ENCODE measurements at places on chromosomes 12 and 14. TPM values are rescaled to one million over a fixed set of nuclear protein-coding genes. Genes with fewer than 3 reads are reported as not detected.
A peak's percentile ranks its signal among the peaks of the same experiment; 100 is the strongest.

- no peak overlapping the region for H3K4me3 ChIP-seq
- peaks cover 1% of the 10 kb centered on the region for H3K36me3 ChIP-seq
- no peaks in the 10 kb centered on the region for H3K27me3 ChIP-seq
- no peak for DNase-seq
- no peaks in the 10 kb centered on the region for H3K4me1 ChIP-seq
Observed at GRCh38 chr12:122382919-122383350, 39.5 kb downstream of the CLIP1 start.

- H3K27me3 ChIP-seq = no peaks in the 10 kb centered on the region
- no peak overlapping the region for H3K27ac ChIP-seq
- H3K4me1 ChIP-seq = peaks cover 1% of the 10 kb centered on the region
- no peak for DNase-seq
- H3K4me3 ChIP-seq = no peak overlapping the region
Observed at GRCh38 chr12:94730847-94731246, 80.5 kb upstream of the TMCC3 start.

DNA sequence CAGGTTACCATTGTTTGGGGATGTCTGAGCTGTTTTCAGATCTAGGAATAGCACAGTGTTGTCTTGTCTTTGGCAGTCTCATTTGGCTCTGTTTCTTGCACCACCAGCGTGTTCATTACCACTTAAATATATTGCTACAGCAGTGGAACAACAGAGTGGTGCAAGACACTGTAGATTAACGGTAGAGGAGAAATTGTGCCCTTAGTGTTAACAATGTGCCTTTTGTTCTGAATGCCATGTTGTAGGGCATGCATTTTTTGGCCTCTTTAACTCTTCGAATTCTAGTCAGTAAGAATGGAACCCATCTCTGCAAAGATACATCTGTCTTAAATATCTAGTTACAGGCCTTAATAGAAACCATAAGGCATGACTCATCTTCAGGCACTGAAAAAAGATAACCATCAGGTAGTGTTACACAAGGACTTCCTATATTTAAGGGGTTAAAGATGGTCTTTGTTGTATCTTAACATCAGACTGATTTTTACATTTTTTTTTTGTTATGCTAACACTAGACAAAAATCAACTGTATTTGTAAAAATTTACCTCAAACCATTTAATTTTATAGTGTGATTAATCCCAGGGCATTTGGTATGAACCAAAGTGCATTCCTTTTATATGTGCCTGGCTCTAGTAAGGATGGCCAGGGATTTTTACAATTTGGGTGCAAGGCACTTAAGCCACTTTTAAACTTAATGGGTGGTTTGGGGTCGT is 12.9 kb downstream of the DYRK2 start:
- no peak overlapping the region for H3K4me3 ChIP-seq
- H3K36me3 ChIP-seq = peaks cover 35% of the 10 kb centered on the region
- no peak overlapping the region for H3K27ac ChIP-seq
- H3K4me1 ChIP-seq = no peaks in the 10 kb centered on the region
- no peak for DNase-seq

GAS2L3 gene
- 0.10 TPM for total RNA-seq

LIN7A gene
- total RNA-seq = not detected

- no peak overlapping the region for H3K27ac ChIP-seq
- H3K36me3 ChIP-seq = no peaks in the 10 kb centered on the region
- H3K4me3 ChIP-seq = no peak overlapping the region
Observed at GRCh38 chr14:33793398-33794110, 157.3 kb downstream of the EGLN3 start.

DNA sequence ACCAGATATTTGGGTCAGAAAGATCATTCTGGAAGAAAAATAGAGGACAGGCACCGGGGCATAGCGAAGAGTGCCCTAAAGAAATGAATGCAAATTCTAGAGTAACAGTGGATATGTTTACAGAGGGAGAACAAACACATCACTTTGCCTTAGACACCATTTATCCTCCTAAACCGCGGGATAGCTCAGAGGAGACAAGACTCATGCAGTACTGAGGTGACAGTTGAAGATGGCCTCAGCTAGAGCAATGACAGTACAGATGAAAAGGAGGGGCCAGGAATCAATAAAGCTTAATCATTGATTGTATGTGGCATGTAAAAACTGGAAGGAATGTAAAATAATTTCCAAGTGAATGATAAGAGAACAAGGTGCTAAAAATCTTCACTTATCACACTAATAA is 10.5 kb upstream of the PPP1R12A start:
- no peaks in the 10 kb centered on the region for H3K36me3 ChIP-seq
- H3K4me1 ChIP-seq = no peaks in the 10 kb centered on the region
- no peak overlapping the region for H3K4me3 ChIP-seq
- H3K27me3 ChIP-seq = no peaks in the 10 kb centered on the region
- no peak overlapping the region for H3K27ac ChIP-seq
- no peak for DNase-seq

FZD10 gene
- not detected for total RNA-seq

GRCh38 chr14:89648510-89648909 is 231.5 kb upstream of the FOXN3 start:
- H3K4me3 ChIP-seq = no peak overlapping the region
- H3K4me1 ChIP-seq = no peaks in the 10 kb centered on the region
- no peaks in the 10 kb centered on the region for H3K27me3 ChIP-seq
- no peaks in the 10 kb centered on the region for H3K36me3 ChIP-seq

MMP17 gene
- total RNA-seq = 14.8 TPM

DNA sequence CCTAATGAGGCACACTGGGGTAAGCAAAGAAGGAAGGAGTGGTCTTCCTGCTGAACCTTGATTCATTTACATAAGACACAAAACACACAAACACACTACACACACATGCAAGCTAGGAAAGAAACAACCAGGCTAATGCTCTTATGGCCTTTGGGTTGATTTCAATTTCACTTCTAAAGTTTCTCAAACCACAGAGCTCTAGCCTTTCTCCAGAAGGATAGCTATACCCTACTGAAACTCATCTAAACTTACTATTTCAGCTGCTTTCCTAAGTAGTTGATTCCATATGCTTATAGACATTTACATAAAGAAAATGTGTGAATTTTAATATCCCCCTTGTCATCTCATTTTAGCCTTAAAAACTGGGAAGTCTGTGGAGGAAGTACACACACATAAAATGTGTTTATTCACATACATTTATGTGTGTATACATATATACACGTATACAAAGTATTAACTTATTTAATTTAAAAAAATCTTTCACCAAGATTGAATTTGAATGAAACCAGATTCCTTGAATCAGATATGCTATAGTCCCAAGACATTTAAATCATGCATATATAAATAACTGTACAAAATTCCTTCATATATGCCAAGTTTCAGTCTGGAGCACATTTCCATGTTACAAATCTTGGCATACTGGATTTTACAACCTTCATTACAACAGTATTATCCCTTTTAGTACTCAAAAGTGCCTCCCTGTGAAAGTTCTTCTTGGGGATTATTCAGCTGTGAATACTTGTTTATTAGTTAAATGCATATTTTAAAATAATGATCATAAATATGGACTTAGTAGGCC is 231.8 kb upstream of the NPAS3 start:
- H3K4me1 ChIP-seq = peaks cover 5% of the 10 kb centered on the region
- no peak overlapping the region for H3K4me3 ChIP-seq
- no peaks in the 10 kb centered on the region for H3K36me3 ChIP-seq
- no peak overlapping the region for H3K27ac ChIP-seq
- no peaks in the 10 kb centered on the region for H3K27me3 ChIP-seq

DNA sequence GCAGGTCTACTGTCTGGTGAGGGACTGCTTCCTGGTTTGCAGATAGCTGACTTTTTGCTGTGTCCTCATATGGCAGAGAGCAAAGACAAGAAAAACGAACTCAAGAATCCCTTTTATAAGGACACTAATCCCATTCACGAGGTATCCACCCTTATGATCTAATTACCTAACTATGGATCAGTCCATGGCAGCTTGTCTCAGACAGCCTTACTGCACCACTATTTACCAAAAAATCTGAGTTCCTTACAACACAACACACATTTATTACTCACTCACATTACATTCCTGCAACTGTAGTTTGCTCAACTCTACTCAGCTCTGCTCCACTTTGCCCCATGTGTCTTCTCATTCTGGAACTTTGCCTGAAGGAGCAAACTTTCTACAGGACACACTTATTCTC is 10.1 kb upstream of the SLC6A15 start:
- H3K27me3 ChIP-seq = no peaks in the 10 kb centered on the region
- no peak overlapping the region for H3K4me3 ChIP-seq
- H3K4me1 ChIP-seq = no peaks in the 10 kb centered on the region
- no peak for DNase-seq
- H3K36me3 ChIP-seq = no peaks in the 10 kb centered on the region

DNA sequence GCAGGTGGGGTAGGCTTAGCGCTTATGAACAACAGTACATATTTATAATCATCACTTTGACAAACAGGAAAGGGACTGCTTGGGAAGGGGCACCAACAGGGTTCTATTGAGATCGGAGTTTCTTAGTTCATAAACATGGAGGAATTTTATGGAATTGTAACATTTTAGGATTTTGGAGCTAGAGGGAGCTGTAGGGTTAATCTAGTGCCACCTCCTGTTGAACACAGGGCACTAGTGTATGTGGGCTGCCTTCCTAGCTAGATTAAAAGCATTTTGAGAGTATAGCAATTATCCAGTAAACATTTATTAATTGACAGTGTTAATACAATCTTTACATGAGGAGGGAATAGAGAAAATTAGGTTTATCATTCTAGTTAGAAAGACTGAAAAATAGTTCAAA is 23.1 kb upstream of the TBC1D30 start:
- H3K4me1 ChIP-seq = no peaks in the 10 kb centered on the region
- H3K36me3 ChIP-seq = no peaks in the 10 kb centered on the region
- DNase-seq = no peak
- no peak overlapping the region for H3K27ac ChIP-seq
- no peaks in the 10 kb centered on the region for H3K27me3 ChIP-seq

DNA sequence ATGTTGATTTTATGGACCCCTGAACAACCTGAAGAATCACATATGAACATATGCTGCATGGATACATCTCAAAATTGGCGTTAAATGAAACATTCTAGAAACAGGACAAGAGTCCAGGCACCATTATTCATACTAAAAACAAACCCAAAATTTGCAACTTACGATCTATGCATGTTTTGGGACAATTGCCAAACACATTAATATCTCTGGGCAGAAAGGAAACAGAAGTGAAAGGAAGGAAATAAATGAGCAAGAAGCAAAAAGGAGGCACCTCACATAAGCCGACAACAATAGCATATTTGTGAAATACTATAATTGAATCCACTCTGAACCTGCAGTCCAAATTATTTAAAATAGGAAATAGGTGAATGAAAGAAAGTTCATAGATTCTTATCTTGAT is 1505.3 kb downstream of the AACS start:
- H3K36me3 ChIP-seq = no peaks in the 10 kb centered on the region
- no peaks in the 10 kb centered on the region for H3K4me1 ChIP-seq
- DNase-seq = no peak
- no peak overlapping the region for H3K4me3 ChIP-seq
- H3K27me3 ChIP-seq = no peaks in the 10 kb centered on the region
- no peak overlapping the region for H3K27ac ChIP-seq

DNA sequence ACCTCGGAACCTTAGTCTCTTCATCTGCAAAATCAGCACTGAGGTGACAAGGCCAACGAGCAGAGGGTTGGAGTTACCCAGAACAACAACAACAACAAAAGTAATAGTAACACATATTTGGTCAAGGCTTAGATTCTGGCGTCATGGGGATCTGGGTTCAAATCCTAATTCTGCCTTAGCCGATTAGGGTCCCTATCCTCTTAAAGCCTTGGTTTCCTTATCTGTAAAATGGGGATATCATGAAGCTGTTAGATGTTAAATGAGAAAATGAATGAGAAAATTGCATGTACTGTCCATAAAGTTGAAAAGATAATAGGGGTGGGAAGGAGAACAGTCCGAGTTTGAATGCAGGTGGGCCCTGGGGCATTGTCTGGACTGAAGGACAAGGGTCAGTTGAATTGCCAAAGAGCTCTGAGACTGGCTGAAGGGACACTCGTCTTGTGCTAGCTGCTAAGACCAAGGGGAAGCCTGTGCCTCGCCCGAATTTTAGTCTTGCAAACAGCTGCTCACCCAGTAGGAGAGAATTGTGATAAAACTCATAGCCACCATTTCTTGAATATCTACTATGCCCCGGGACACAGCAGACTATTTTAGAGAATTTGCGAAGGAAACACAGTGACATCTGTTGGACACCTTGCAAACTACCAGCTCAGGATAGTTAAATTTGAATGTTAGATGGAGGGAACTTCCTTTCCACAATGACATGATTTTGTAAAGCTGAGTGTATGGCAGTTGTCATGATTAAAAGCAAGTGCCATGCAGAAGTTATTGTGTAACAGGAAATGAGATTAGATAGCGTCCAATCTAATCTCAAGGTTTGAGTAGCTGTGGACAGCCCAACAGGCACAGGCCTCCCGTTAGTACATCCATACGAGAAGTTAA is 6.8 kb upstream of the HNF1A start:
- no peaks in the 10 kb centered on the region for H3K27me3 ChIP-seq
- H3K4me1 ChIP-seq = peaks cover 6% of the 10 kb centered on the region
- H3K4me3 ChIP-seq = no peak overlapping the region
- H3K27ac ChIP-seq = no peak overlapping the region
- no peaks in the 10 kb centered on the region for H3K36me3 ChIP-seq
- peak; percentile 78 for DNase-seq

GRCh38 chr14:103597623-103598377 is 31.2 kb upstream of the KLC1 start:
- H3K36me3 ChIP-seq = no peaks in the 10 kb centered on the region
- no peak overlapping the region for H3K27ac ChIP-seq
- DNase-seq = no peak
- no peak overlapping the region for H3K4me3 ChIP-seq
- no peaks in the 10 kb centered on the region for H3K27me3 ChIP-seq
- H3K4me1 ChIP-seq = peaks cover 6% of the 10 kb centered on the region

ZDHHC22 gene
- 0.12 TPM for total RNA-seq

SOAT2 gene
- not detected for total RNA-seq

DNA sequence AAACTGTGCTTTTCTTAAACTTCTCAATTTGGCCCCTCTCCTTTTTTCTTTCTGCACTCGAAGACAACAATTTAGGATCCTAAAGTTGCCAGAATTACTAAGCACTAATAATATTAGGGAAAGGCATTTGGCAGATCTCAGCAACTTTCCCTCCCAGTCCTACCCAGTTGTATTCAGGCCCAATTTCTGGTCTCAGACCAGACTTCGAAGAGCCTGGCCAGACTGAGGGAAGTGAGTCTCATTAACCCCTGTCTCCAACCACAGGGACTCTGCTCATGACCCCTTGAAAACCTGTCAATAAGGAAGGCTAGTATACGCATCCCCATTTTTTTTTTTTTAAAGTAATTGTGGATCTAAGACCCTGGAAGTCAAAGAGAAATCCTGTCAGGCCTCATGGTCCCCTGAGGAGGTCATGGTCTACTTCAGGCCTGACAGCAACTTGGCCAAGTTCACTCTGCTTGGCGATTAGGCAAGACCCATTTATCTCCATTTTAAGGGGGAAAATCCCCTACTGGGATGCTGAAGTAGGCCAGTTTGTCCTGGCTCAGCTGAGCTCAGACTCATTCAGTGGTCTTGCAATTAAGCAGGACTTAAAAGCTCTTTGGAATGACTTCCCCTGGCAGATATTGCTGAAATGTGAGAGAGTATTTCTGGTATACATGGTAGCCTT is 521.0 kb downstream of the FUT8 start:
- DNase-seq = no peak
- no peaks in the 10 kb centered on the region for H3K4me1 ChIP-seq
- no peaks in the 10 kb centered on the region for H3K36me3 ChIP-seq
- no peak overlapping the region for H3K4me3 ChIP-seq
- H3K27me3 ChIP-seq = no peaks in the 10 kb centered on the region

LPAR5 gene
- 59.6 TPM for total RNA-seq

SLC39A2 gene
- 0.25 TPM for total RNA-seq

- no peaks in the 10 kb centered on the region for H3K27me3 ChIP-seq
- no peak overlapping the region for H3K4me3 ChIP-seq
- H3K4me1 ChIP-seq = peaks cover 5% of the 10 kb centered on the region
- H3K36me3 ChIP-seq = no peaks in the 10 kb centered on the region
- DNase-seq = no peak
Observed at GRCh38 chr14:61454545-61454944, 133.2 kb downstream of the PRKCH start.

Measured in B cell (primary cell).